ENCODE measurements at places on chromosomes 12 and 14.

GRCh38 chr12:93156086-93156716 lies 221.5 kb upstream of the NUDT4 start:
- no peak for DNase-seq

DNA sequence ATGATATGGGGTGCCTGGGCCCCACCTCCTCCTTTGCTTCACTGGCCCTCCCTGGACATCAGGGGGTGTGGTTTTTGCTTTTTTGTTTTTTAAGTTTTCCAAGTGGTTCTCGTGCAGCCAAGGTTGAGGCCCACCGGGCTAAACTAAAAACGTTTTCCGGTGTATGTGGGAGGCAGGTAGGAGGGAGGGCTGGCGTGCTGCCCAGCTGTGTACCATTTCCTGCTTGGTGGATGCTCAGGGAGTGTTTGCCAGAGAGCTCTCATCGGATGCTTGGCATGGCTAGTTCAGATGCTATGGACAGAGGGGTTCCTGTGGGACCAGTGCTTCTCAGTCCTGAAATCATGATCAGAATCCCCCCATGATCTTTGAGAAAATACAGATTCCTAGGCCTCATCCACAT lies 246.4 kb downstream of the CACNA1C start:
- no peak for DNase-seq

DNA sequence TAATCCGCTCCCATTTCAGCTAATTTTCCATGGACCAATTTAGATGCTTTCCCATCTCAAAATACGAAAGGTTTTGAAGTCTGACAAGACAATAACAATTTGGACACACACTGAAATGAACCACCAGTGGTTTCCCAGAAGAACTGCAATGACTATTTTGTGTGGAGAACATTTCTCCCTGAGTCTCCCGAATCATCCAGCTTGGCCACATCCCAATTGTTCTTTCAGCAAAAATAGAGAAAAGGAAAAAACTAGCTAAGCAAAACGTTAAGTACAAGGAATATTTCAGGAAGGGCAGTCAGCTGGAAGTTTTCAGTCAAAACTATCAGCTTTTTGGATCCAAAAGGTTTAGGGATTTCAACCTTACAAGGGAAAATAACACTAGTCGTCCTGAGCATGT lies 390.6 kb downstream of the KCNH5 start:
- no peak for DNase-seq

- no peak for DNase-seq
Observed at GRCh38 chr12:28884904-28885679, 264.0 kb upstream of the FAR2 start.

GRCh38 chr14:78788467-78789360 lies 618.5 kb downstream of the NRXN3 start:
- no peak for DNase-seq

GRCh38 chr14:28407031-28407825 lies 359.4 kb upstream of the FOXG1 start:
- no peak for DNase-seq

DNA sequence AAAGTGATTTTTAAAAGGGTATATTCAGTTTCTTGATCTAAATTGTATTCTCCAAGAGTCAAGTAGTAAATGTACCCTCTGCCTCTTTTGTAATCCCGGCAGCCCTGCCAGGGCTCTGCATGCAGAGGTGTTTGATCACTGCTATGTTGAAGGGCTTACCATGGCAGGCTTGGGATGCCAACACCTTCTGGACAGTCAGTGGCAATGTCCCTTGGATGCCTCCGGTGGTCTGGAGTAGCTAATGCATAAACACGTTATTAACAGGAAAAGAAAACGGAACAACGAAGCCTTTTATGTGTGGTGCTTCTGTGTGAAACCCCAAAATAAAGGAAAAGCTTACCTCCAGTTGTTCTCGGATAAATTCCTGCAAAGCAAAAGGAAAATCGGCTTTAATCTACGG lies 19.9 kb downstream of the EIF2B2 start:
- no peak for DNase-seq

DNA sequence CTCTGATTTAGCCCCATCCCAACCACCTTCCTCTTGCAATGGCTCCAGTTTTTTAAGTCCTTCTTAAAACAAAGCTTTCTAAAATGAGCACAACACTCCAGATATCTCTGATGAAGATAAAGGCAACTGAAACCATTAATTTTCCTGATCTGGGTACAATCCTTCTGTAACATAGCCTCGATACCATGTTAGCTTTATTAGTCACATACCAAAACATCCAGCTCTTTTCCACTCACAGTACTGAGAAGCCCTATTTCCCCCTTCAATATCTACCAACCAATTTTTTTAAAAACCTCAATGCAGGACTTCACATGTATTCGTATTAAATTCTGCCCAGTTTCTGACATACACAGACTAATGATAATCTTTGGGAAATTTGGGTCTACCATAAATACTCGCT lies 105.9 kb downstream of the MED13L start:
- no peak for DNase-seq

GRCh38 chr14:104335611-104336010 lies 197.2 kb downstream of the KIF26A start:
- DNase-seq = peak; percentile 2

- no peak for DNase-seq
Observed at GRCh38 chr14:55339770-55340169, 68.5 kb downstream of the FBXO34 start.

DNA sequence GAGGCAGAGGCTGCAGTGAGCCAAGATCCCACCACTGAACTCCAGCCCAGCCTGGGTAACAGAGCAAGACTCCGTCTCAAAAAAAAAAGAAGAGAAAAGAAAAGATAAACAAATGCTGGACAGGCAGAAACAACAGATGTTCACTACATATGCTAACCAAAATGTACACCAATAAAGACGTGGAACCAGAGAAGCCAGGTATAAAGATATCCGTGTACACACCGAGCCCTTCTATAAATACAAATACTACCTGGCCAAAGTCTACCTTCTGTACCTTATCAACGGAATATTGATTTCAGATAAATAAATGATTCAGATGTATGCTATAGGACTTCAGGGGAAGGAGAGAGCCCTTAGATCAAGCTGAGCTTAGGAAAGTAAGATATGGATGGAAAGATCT lies 10.8 kb upstream of the KRT8 start:
- DNase-seq = no peak

- no peak for DNase-seq
Observed at GRCh38 chr12:100564090-100564489, 9.4 kb upstream of the GAS2L3 start.

- no peak for DNase-seq
Observed at GRCh38 chr12:129190827-129191226, 337.5 kb downstream of the GLT1D1 start.

DNA sequence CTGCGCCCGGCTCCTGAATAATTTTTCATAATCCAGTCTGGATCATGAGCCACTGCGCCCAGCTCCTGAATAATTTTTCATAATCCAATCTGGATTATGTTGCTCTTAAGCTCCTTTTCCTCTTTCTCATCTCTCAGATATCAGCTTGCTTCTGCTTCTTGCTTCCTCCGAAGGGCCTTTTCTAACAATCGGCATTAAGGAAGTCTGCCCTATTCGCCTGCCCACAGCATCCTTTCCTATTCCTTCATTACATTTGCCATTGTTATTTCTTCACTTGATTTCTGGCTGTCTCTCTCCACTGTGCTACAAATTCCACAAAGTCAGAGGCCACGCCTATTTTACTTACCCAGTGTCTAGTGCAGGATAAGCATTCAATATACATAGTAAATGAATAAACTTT lies 83.5 kb downstream of the TTC7B start:
- no peak for DNase-seq

Data from activated CD4-positive, alpha-beta T cell treated with anti-CD3 and anti-CD28 coated beads for 1 hour (primary cell).